HL-60 (cell line): ENCODE measurements at places on chromosomes 5 and 9.

- DNase-seq: no peak
Observed at GRCh38 chr5:104652271-104652861, 1089.8 kb upstream of the NUDT12 start.

DNA sequence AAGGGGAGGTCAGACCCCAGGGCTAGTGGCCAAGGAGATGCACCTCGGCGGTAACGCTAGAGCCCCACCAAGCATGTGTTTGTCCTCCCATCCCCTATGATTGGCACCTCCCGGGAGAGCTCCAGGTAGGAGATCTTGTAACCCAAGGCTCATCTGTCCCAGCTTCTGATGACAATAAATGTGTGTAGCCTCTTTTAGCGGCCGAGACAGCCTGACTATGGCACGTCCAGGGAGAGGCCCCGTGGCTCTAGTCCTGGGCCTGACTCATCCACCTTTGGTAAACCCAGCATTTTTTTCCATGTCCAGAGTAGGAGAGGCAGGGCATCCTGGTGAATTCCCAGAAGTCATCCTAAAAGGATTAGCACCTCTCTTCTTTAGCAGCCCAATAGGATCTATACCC lies 39.2 kb downstream of the IRF1 start:
- DNase-seq: no peak

GRCh38 chr5:133900534-133901270 lies 67.7 kb downstream of the C5orf15 start:
- DNase-seq: no peak

GRCh38 chr5:76990899-76991459 lies 38.1 kb downstream of the CRHBP start:
- no peak for DNase-seq

DNA sequence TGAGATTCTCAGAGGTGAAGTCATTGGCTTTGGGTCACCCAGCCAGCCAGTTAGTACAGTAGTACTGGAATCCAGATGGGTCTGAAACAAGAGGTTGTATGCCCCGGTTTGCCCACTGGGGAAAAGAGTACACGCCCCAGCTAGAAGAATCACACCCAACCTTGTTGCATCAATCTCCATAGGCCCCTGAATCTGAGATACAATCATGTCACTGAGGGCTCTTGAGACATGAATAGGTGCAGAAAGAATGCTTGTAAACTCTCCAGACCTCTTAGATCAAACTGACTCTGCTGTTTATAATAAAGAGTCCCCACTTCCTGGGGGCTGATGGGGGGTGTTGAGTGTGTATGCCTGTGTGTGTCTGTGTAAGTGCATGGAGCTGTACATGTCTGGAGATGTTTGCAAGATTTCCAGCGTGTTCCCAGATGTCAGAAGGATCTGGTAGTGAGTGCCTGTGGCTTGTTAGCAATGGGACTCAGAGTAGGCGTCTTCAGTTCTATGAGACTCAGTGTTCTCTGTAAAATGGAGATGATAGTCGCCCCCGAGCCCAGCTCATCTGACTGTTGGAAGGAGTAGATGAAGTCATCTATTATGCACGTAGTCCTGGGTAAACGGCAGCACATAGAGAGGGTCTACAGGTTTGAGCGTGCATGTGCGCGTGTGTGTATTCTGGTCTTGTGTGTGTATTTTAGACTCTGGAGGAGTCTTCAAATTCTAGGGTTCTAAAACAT lies 48.2 kb downstream of the COL27A1 start:
- no peak for DNase-seq
